Testis (tissue), 5 donors: ENCODE measurements at places on chromosomes 12 and 14.

DNA sequence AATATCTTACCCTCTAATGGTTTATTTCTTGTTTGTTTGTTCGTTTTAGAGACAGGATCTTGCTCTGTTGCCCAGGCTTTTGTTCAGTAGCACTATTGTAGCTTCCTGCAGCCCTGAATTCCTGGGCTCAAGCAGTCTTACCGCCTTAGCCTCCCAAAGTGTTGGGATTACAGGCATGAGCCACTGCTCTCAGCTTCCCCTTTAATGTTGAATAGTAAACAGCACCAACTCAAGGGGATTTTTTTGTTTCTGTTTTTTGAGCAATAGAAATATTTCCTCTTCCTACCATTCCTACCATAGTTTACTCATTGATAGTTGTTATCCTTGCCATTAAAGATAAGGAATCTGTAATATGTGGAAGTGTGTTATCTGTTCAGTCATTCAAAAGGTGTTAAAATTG, 10.7 kb downstream of the ARID4A start:
- DNase-seq: no peak

GRCh38 chr14:94059998-94060397, 21.0 kb downstream of the DDX24 start:
- peak; percentile 18 for DNase-seq

- DNase-seq: no peak
These were observed 158.4 kb downstream of the C12orf50 start for GRCh38 chr12:87870493-87871460.

- DNase-seq: peak; percentile 79
These were observed 80.8 kb downstream of the ZNF664 start for GRCh38 chr12:124053851-124054250.

DNA sequence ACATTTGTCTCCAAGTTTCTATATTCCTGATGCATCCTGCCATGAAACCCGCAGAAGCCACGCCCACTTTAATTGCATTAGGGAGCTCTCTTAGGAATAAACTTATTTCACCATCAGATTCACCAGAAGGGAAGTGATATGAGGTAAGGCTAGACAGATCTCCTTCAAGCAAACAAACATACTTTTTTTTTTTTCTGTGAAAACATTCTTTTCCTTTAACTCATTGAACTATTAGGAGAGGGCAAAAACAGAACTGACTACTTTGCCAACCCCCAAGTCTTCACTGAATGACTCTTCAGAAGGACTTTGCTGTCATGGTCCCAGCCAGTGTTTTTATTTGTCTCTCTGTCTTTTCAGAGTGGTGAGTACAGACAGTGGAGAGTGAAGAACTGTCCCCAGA, 48.4 kb downstream of the GTF2A1 start:
- DNase-seq: no peak

GRCh38 chr14:48247977-48248376, 572.6 kb upstream of the MDGA2 start:
- DNase-seq: no peak

GRCh38 chr12:65632131-65632855, 192.0 kb upstream of the HMGA2 start:
- no peak for DNase-seq

DNA sequence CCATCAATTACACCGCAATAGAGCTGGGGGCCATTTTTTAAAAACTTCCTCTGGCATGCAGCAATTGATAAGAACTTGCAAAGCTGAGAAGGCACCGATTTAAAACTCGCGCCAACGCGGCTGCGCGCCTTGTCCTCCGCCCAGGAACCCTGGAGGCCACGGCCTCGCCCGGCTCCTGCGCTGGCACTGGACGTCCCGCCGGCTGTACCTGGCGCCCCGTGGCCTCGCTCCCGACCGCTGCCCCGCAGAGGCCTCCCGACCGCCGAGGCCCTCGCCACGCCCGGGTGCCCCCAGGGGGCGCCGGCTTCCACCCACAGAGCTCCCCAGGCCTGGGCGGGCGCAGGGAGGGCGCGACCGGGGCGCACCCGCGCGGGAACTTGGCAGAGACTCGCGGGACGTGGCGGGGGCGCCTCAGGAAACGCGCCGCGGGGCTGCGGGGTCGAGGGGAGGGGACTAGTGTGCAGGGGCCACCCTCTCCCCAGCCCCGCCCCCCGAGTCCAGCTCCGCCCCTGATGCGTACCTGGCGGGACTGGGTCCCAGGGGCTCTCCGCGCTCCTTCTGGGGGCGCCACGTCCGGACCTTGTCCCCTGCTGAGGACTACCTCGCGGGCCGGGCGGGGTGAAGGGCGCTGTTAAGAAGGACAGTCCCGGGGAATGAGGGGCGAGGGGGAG, 65.7 kb downstream of the TNFAIP2 start:
- DNase-seq: peak; percentile 52

DNA sequence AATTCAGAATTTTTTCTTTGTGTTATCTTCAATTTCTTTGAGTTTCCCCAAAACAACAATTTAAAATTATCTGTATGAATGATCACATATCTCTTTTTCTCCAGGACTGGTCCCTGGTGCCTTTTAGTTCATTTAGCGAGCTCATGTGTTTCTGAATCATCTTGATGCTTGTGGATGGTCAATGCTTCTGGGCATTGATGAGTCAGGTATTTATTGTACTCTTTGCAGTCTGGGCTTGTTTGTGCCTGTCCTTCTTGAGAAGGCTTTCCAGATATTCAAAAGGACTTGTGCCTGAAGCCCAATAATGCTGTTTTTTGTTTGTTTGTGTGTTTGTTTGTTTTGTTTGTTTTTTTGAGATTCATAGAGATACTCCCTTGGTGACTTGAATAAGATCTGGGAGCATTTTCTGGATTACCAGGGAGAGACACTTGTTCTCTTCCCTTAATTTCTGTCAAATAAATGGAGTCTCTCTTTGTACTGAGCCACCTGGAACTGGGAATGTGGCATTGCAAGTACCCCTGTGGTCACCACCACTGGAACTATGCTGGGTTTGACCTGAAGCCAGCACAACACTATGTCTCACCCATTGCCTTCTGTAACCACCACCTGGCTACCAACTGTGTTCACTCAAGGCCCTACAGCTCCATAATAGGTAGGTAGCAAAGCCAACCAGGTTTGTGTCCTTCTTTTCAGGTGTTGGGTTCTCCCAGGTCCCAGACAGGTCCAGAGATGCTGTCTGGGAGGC, 56.3 kb downstream of the SLC6A15 start:
- DNase-seq: no peak

GRCh38 chr12:3071107-3071506, 6.1 kb upstream of the TSPAN9 start:
- no peak for DNase-seq

GRCh38 chr14:82420871-82421270, 887.2 kb upstream of the SEL1L start:
- DNase-seq: peak; percentile 21

- no peak for DNase-seq
These were observed 52.6 kb downstream of the RASSF8 start for GRCh38 chr12:26011099-26011498.

- no peak for DNase-seq
These were observed 11.0 kb downstream of the ASB2 start for GRCh38 chr14:93965287-93965821.

GRCh38 chr12:89373763-89374572, 21.7 kb upstream of the DUSP6 start:
- no peak for DNase-seq

- no peak for DNase-seq
These were observed 94.1 kb downstream of the PHLDA1 start for GRCh38 chr12:75937486-75937885.

DNA sequence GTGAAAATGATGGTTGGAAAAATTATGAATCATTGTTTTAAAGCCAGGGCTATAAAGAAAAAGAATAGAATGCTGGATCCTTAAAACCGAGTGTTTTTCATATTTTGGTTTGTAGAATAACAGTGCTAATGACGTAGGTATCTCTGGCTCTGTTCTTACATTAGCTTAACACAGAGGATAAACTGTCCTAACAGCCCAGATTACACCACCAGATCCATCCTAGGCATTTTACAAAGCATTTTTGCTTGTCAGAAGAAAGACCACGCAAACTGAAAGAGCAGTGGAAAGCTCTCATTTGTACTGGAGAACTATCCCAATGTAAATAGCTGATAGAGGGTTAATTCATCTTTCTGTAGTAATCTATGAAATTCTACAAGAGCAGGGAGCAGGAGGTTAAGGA, 13.6 kb downstream of the IFT81 start:
- DNase-seq: no peak

- no peak for DNase-seq
These were observed 207.7 kb upstream of the PLEKHG7 start for GRCh38 chr12:92495108-92495507.

DNA sequence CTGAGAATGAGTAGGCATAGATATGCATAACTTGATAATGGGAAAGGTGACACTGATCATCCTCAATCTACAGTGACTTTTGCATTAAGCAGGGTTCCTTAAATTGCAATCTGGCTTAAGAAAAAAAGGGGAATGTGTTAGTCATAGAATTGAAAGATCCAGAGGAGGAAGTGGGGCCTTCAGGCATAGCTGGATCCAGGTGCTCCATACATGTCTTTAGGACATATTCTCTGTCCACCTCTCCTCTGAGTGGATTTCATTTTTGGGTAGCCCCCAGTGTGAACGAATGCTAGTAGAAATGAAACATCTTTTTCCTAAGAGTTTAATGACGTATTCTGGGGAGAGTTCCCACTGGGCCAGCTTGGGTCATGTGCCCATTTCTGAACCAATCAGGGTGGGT, 27.6 kb downstream of the CCDC63 start:
- DNase-seq: no peak

GRCh38 chr14:74658535-74659131, 46.6 kb upstream of the LTBP2 start:
- DNase-seq: no peak

GRCh38 chr12:53803194-53803593, 51.4 kb upstream of the CISTR start:
- DNase-seq: no peak

DNA sequence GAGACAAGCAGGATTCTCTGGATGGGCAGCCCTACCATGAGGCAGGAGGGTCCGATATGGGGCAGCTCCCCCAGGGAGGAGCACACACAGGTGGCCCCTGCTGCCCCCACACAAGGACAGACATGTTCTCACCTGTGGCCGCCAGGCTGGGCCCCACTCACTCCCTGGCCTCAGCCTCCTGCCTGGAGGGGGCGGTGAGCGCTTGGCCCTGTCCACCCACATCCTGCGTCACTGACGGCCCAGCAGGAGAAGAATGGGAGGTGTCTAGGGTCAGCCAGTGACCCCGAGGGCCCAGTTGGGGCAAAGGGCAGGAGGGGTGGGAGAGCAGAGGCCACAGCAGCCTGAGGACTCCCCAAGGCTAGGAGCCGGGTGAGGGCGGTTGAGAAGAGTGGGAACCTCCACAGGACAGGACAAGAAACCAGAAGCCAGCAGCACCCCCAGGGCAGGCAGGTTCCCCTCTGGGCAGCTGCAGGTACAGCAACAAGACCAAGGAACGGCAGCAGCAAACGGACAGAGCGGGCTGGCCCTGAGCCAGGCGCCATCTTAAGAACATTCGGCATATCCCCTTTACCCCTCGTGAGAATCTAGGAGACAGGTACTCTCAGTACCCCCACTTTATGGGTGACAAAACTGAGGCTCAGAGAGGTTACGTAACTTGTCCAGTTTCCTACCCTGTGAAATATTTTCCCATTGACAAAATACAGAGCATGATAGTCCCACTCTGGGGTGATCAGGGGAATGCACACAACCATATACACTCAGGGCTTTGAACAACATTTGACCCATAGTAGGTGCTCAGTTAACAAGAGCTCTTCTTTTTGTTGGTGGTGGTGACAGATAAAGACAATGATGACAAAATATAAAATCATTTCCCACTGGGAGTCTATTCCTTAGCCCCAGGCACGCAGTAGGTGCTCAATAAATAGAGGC, 74.3 kb downstream of the NCOR2 start:
- no peak for DNase-seq

- no peak for DNase-seq
These were observed 3.9 kb upstream of the B4GALNT3 start for GRCh38 chr12:455821-456220.

DNA sequence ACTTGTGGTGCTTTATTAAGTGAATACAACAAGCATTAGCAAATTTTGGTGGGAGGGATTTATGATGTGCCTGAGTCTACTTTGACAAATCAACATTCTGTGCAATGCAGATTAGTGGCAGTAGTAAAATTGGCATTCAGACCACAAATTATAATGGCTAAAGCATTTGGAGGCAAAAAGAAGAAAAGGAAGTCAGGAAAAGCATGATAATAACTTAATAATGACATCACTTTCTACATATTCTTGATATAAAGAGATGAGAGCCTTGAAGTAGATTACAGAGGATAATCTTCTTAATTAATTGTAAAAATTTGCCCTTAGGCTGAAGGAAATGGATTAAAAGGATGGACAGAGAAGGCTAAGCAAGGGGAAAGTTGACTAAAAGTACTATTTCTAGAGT, 126.0 kb downstream of the SLC6A15 start:
- DNase-seq: no peak

GRCh38 chr12:53747095-53747494, 4.7 kb downstream of the CISTR start:
- no peak for DNase-seq

GRCh38 chr14:75306927-75307699, 28.5 kb downstream of the FOS start:
- peak; percentile 45 for DNase-seq

- no peak for DNase-seq
These were observed 308.7 kb downstream of the ATP23 start for GRCh38 chr12:58250077-58250476.

GRCh38 chr12:64528616-64529015, 76.7 kb downstream of the TBK1 start:
- no peak for DNase-seq

DNA sequence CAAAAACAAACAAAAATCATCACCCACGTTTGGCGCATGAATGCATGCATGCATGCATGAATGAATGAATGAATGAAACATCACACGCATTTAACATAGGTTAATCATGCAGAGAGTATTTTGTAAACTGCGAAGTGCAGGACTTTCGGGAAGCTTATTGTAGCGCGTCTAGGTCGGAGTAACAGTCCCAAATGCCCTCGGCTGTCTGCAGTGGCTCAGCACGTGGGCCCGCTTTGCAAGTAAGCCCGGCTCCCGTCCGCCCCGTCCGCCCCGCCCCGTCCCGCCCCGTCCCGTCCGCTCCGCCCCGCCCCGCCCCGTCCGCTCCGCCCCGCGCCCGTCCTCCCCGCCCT, 263 bp upstream of the IFT81 start:
- no peak for DNase-seq

DNA sequence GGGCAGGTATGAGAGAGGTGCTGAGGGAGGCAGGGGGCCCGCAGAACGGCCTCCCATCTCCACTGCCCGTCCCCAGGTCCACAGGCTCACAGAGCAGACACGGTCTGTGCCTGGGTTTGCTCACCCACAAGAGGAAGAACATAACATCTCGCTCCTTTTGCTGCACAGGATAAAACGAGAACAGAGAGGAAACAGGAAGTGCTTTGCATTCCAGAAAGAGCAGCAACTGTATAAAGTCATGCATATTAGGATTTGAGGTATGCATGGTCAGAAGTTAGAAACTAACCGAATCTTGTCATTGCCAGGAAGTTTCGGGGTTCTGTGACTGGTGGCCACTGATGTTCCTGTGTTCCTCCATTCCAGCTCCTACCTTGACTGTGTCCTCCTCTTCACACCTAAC, 25.0 kb downstream of the NTF3 start:
- no peak for DNase-seq

- DNase-seq: peak; percentile 68
These were observed at the start of gene NELL2 for GRCh38 chr12:44875954-44876543. Gene NELL2, minus strand, starts transcription at chr12:44876315. Its CDS starts 446 bp downstream, at chr12:44875869.

GRCh38 chr14:20419419-20419818, 6.1 kb upstream of the TEP1 start:
- DNase-seq: no peak
